NCI-H1436 (cell line): ENCODE measurements at places on chromosomes 1 and 21.

GRCh38 chr1:46199233-46199749 is 1.1 kb upstream of the POMGNT1 start:
- DNase-seq: no peak

DNA sequence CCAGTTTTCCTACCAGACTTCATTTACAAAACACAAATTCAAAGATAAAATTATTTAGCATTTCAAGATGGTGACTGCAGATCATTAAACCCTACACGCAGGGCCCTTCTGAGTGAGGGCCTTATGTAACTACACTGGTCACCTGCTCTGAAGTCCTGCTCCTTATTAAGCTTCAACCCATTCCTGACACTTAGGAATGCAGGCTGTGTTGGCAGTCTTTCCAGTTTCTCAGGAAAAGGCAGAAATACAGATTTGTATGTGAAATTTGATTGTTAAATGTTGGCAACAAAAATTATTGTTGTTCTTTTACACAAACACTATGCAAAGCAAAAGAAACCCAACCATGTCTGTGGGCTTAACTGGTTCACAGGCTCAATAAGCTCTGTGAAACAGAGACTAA is 25.8 kb upstream of the BCAS2 start:
- DNase-seq: no peak

- DNase-seq: no peak
These were observed 12.5 kb downstream of the FOXJ3 start for GRCh38 chr1:42322577-42322976.

GRCh38 chr1:2801046-2801445 is 447 bp downstream of the TTC34 start:
- DNase-seq: no peak

- DNase-seq: no peak
These were observed 6.1 kb upstream of the GJB3 start for GRCh38 chr1:34774957-34775356.

- no peak for DNase-seq
These were observed 8.4 kb downstream of the PPP2R5A start for GRCh38 chr1:212293579-212293978.

DNA sequence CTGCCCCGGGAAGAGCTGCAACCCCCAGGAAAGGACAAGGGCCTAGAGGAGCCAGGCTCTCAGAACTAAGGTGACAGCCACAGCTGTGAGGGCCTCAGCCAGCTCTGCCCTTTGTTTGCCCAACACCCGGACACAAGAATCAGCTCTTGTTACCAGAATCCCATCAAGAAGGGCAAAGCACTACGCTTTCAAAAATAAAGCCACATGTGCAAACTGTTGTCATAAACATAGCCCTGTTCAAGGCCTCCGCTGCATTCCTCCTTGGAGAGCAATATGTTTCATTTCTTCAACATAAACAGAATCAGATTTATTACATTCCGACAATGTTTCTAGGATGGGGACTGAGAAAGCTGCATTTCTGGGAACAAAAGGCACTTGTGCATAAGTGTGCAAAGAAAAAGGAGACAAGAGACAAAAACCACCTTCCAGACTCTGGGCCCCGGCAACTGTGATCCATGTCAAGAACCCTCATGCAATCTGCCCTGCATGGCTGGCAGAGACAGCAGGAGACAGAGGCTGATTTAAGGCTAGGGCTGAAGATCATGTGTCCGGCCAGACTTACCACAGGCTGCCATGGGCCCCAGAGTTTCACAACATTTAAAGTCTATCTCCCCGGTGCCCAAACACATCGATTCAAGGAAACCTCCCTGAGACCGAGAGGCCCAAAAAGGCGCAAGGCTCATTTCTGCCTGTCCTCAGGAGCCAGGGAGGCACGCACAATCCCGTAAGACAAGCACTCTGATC is 71.0 kb downstream of the SSBP3 start:
- DNase-seq: no peak

- no peak for DNase-seq
These were observed 62.8 kb downstream of the RGS4 start for GRCh38 chr1:163131981-163132380.

DNA sequence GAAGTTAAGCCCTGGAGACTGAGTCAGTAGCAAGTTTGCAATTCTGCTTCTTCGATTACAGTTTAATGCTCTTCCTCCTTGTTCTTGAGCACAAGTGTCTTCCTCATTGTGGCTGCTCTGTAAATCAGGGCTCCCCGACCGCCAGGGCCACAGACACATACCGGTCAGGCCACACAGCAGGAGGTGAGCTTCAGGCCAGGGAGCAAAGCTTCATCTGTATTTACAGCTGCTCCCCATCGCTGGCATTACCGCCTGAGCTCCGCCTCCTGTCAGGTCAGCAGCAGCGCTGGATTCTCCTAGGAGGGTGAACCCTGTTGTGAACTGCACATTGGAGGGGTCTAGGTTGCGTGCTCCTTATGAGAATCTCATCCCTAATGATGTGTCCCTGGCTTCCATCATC is 1.7 kb upstream of the TRAPPC10 start:
- DNase-seq: no peak

GRCh38 chr1:231829332-231829731 is 202.7 kb downstream of the DISC1 start:
- no peak for DNase-seq

DNA sequence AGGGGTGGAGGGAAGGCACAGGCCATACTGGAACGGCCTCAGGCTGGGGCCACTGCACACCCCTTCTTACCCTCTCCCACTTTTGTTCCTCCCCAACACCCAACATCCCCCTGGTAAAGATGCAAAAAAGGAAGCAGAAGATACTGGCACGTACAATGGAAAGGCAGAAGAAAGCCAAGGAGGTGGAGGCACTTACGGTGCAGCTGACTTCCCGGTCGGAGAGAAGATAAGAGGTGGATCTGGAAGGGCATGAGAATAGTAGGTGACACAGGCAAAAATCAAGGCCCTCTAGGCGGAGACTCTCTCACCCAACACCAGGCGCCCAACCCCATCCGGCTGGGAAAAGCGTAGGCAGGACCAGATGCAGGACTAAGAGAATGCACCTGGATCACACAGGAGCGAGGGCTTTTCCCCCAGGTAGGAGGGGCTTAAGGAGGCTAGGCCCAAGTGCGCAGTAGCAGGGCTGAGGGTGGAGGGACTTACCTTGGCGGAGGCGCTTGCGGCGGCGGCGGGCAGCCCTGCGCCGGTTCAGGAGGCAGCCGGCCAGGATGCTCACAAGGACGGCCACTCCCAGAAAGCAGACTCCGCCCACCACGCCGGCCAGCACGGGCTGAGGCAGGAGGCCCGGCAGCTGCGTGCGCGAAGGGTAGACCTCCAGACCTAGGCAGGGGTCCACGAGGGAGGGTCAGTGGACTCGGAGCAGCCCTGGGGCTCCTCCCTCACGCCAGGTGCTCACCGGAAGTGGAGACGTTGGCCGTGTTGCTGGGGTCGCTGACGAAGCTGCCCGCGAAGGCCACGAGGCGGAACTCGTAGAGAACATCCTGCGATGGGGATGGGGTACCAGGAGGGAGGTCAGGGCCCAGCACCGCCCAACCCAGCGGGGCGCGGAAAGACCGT is 4.1 kb upstream of the TAGLN2 start:
- no peak for DNase-seq

DNA sequence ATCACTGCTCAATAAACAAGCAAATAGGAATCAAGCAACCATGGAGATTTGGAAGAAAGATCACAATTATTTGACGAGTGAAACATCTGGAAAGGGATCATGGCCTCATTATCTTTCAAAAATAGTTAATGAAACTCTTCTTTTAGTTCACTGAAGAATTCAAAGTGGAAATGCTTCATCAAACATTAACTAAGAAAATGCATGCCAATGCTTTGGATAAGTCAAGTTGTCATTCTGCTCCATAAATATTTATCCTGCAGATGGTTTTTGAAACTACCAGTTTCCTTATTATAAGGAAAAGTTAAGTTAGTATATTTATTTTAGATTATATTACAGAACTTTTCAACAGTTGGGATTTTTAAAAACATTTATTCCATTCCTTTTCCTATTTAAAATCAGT is 206.5 kb upstream of the ADGRL2 start:
- DNase-seq: no peak

- DNase-seq: no peak
These were observed 3.9 kb downstream of the SEMA6C start for GRCh38 chr1:151142411-151143056.

DNA sequence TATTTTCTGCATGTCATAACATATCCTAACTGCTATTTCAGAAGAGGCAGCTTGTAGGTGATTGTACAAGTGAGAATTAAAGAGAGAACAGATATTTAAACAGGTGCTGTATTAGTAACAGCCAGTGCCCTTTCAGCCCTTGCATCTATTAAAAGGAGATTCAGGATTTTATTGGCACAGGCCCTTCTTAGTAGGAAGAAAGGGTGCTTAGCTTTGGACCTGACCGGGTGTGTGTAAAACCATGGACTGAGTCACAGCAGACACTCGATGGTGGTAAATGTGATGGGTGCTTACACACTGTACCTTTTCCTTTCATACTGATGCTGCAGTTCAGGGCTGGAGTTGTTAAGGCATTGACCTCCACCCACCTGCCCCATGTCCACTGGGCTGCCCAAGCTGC is 12.7 kb upstream of the CD101 start:
- DNase-seq: no peak

GRCh38 chr1:204976646-204977045 is 66.4 kb upstream of the CNTN2 start:
- DNase-seq: no peak

GRCh38 chr1:16175610-16176553 is 20.0 kb upstream of the EPHA2 start:
- no peak for DNase-seq

DNA sequence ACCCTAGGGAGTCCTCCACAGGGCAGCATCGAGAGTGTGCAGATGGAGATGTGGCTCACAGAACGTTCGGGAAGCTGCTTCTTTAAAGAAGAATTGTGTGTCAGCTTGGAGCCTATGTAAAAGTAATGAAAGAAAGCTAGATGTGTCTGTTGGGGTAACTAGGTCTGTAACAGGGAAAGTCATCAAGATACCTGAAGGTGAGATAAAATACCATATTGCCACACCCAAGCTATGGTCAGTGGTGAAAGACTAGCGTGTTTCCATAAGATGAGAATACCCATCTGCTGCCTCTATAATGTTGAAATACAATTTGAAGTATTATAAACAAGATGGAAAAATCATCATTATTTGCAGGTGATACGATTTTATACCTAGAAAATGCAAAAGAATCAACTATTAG is 17.5 kb downstream of the RCAN1 start:
- no peak for DNase-seq

- no peak for DNase-seq
These were observed 143.0 kb downstream of the FMN2 start for GRCh38 chr1:240234485-240235210.

DNA sequence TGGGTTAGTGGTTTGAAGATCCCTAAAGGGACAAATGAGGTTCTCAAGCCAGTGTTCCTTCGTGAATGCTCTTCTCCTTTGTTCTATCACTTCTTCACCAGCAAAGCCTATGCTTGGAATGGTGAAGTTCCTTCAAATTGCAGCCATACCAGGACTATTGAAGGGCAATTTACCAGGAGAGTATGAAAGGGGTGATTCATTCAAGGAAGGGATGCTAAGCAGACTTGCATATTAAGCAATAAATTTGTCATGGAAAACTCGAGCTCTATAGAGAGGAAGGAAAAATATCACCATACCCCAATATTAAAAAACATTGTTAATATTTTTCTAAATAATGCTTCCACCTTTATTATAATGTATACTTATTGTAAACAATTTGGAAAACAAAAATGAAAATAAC is 9.3 kb upstream of the TSNAX start:
- DNase-seq: no peak
